Activated CD8-positive, alpha-beta T cell treated with anti-CD3 and anti-CD28 coated beads for 36 hours (primary cell): ENCODE measurements at places on chromosomes 13 and 19.
A peak's percentile ranks its signal among the peaks of the same experiment; 100 is the strongest.

GRCh38 chr13:40440990-40441820 lies 225.2 kb downstream of the FOXO1 start:
- H3K4me3 ChIP-seq = no peak overlapping the region
- no peak overlapping the region for H3K27ac ChIP-seq
- no peaks in the 10 kb centered on the region for H3K36me3 ChIP-seq
- no peaks in the 10 kb centered on the region for H3K27me3 ChIP-seq

GRCh38 chr13:79917628-79918027 lies 423.3 kb downstream of the SPRY2 start:
- no peaks in the 10 kb centered on the region for H3K4me1 ChIP-seq
- H3K27ac ChIP-seq = no peak overlapping the region
- no peak overlapping the region for H3K4me3 ChIP-seq

GRCh38 chr13:50208826-50209335 lies 193.6 kb downstream of the KCNRG start:
- H3K4me3 ChIP-seq = no peak overlapping the region
- H3K27me3 ChIP-seq = peaks cover 8% of the 10 kb centered on the region
- no peak overlapping the region for H3K27ac ChIP-seq
- no peak for DNase-seq

DNA sequence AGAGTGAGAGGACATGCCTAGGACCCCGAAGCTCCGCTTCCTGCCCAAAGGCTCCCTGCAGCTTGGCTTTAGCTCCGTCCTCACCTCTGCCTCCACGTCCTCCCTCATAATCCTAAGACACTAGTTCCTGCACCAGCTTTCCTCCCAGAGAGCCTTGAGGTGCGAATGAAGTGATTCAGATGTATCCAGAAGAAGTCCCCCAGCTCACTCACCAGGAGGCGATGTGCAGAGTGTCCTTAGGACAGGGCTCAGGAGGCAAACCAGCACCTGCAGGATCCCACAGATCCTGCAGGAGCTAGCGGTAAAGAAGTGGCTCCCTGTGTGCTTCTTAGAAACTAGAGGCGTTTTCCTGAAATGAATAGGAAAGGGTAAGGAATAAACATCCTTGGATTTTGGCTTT lies 109.7 kb downstream of the HSPH1 start:
- no peak for DNase-seq
- no peaks in the 10 kb centered on the region for H3K36me3 ChIP-seq

GRCh38 chr13:58806401-58806800 lies 1174.9 kb downstream of the PCDH17 start:
- H3K27ac ChIP-seq = no peak overlapping the region
- H3K4me3 ChIP-seq = no peak overlapping the region
- H3K27me3 ChIP-seq = no peaks in the 10 kb centered on the region
- H3K36me3 ChIP-seq = no peaks in the 10 kb centered on the region

- no peaks in the 10 kb centered on the region for H3K27me3 ChIP-seq
- H3K36me3 ChIP-seq = peaks cover 45% of the 10 kb centered on the region
- H3K4me3 ChIP-seq = no peak overlapping the region
- H3K27ac ChIP-seq = no peak overlapping the region
Observed at GRCh38 chr19:15354566-15355296, 22.4 kb upstream of the BRD4 start.

DNA sequence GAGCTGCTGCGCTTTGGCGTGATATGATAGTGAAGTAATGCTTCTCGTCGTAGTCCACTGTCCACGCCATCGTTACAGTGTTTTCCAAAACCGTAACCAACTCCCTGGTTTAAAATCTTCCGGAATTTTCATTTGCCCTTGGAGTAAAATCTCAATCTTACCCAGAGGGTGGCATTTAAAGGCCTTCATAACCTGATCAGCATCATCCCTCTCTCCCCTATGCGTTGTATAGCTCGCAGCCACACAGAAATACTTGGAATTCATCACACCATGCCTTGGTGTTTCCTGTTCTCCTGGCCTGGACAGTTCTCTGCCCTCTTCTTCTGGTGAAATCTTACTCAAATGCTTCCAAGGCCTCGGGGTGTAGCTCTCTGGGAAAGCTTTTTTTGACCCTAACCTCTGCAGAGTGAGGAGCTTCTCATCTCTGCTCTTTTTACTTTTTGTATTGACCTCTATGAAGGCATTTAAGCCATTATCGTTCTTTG lies 839 bp downstream of the MPHOSPH8 start:
- H3K36me3 ChIP-seq = peaks cover 30% of the 10 kb centered on the region
- peaks cover 26% of the 10 kb centered on the region for H3K4me1 ChIP-seq
- no peak for DNase-seq
- no peaks in the 10 kb centered on the region for H3K27me3 ChIP-seq

- H3K4me3 ChIP-seq = peak overlapping the region; percentile 66
- H3K4me1 ChIP-seq = peaks cover 78% of the 10 kb centered on the region
Observed at GRCh38 chr13:99314640-99315176, 7.5 kb upstream of the GPR183 start.

- H3K27ac ChIP-seq = no peak overlapping the region
- H3K4me1 ChIP-seq = peaks cover 2% of the 10 kb centered on the region
- no peak for DNase-seq
- H3K36me3 ChIP-seq = no peaks in the 10 kb centered on the region
- no peak overlapping the region for H3K4me3 ChIP-seq
- H3K27me3 ChIP-seq = no peaks in the 10 kb centered on the region
Observed at GRCh38 chr13:33194820-33195692, 90.5 kb downstream of the STARD13 start.

DNA sequence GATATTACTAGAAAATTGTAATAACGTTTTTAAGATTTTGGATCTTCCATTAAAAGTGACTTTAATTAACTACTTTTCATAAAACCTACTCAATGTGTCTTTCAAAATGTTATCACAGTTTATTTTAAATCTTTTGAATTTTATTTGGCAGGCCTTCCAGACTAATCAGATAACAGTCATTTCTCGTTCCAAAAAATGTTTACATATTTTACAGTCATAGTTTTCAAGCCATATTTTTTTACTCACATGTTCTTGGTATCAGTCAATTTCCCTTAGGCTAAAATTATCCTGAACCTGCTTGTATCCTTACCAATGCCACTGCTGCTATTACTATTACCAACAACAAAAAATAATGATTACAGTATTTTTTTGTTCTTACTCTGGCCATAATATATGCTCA lies 1783.5 kb downstream of the SLITRK5 start:
- DNase-seq = no peak
- H3K27ac ChIP-seq = no peak overlapping the region
- no peak overlapping the region for H3K4me3 ChIP-seq
- H3K4me1 ChIP-seq = no peaks in the 10 kb centered on the region
- H3K36me3 ChIP-seq = no peaks in the 10 kb centered on the region

DNA sequence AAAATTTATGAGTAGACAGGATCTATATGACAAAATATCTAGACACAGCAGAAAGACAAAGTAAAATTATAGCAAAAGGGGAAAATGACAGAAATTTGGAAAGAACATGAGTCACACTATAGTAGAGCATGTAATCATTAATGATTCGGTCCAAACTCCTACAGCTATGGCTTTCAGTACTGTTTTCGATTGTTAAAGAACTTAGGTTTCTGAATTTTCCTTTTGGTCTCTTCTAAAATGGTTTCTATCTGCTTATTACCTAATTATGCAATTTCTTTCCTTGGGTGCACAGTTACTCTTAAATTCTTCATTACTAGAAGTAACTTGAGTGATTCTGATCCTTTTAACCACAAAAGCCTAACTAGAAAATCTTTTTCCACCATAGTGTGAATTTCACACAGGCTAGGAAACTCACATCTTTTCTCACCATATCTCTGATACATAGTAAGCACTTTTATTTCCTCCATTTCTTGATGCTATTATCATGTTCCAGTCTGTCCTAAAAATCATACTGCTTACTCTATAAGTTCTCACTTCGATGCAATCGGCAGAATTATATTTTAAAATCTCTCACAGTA lies 1101.4 kb downstream of the PCDH9 start:
- no peak overlapping the region for H3K4me3 ChIP-seq
- no peaks in the 10 kb centered on the region for H3K27me3 ChIP-seq
- no peaks in the 10 kb centered on the region for H3K36me3 ChIP-seq
- no peaks in the 10 kb centered on the region for H3K4me1 ChIP-seq
- H3K27ac ChIP-seq = no peak overlapping the region
- DNase-seq = no peak

DNA sequence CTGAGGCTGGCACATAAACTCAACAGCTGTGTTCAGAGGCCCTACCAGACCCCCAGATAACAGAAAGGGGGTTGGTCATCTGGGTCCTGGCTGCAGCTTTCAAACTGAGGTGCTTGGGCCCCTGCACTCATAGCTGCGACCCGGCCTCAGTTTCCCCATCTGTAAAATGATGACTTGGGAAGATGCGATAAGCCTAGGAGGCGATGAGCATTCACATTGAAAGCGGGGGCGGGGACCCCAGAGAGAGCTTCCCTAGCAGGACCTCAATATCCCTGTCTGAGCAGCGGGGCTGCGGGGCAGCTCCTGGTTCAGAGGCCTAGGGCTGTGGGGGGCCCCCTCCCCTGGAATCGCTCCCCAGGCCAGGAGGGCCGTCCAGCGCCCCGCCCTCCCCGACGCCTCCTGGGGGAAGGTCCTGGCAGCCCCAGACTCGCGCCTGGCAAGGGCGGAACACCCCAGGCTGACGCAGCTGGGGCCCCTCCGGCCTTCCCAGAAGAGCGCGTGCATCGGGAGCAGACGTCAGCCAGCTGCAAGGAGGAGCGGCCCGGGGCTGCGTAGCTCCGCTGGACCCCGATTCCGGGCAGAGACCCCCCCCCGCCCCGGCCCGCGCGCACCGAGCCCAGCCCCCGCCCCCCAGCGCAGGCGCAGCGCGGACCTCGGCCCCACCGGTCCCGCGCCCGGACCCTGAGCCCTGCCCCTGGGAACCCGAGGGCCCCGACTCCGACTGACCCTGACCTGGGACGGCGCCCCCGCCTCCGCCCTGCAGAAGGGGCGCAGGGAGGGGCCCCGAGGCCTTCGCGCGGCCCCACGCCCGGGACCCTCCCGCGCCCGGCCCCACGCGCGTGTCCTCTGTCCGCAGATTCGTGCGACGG lies 3.5 kb downstream of the FSTL3 start:
- H3K4me3 ChIP-seq = peak overlapping the region; percentile 79
- DNase-seq = peak; percentile 48
- peaks cover 11% of the 10 kb centered on the region for H3K27me3 ChIP-seq
- H3K36me3 ChIP-seq = no peaks in the 10 kb centered on the region
- H3K27ac ChIP-seq = peak overlapping the region; percentile 80

DNA sequence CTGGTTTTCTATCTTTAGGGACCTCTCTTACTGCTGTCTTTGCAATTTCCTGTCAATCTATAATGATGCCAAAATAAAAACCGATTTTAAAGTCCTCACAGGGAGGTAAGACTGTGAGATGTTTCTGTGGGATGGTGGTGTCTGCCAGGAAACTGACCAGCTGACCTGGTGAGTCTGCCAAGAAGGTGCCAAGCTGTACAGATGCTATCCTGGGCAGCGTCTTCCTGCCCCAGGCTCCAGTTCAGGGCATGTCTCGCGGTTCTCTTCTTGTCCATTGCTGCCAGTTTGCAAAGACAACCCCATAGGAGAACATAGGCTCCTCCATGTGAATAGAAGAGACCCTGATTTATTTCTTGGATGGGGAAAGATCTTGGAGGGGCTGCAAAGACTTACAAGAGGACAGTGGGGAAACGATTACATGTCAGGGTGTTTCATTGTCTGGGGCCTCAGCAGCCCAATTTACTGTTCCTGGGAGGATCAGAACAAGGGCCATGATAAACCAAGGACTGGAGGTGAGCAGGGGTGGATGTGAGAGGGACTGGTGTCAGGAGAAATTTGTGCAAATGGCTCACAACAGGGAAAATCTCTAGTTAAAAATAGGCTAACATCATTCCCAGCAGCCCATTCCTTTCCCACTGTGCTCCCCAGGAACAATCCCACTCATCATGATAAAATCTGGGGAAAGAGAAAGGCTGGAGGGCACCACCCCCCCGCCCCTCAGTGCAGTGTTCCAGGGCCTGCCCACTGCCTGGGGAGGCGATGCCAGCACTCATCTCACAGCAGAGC lies 42.7 kb upstream of the VSTM2B start:
- no peak overlapping the region for H3K4me3 ChIP-seq
- no peaks in the 10 kb centered on the region for H3K4me1 ChIP-seq
- H3K36me3 ChIP-seq = no peaks in the 10 kb centered on the region
- H3K27me3 ChIP-seq = peaks cover 17% of the 10 kb centered on the region
- no peak for DNase-seq

- H3K36me3 ChIP-seq = no peaks in the 10 kb centered on the region
- no peaks in the 10 kb centered on the region for H3K4me1 ChIP-seq
- no peaks in the 10 kb centered on the region for H3K27me3 ChIP-seq
- H3K27ac ChIP-seq = no peak overlapping the region
Observed at GRCh38 chr13:101727118-101727517, 274.6 kb downstream of the ITGBL1 start.

- no peak overlapping the region for H3K27ac ChIP-seq
- no peaks in the 10 kb centered on the region for H3K4me1 ChIP-seq
- DNase-seq = no peak
- no peaks in the 10 kb centered on the region for H3K27me3 ChIP-seq
- H3K36me3 ChIP-seq = peaks cover 7% of the 10 kb centered on the region
Observed at GRCh38 chr13:28429096-28429495, 65.8 kb downstream of the FLT1 start.

GRCh38 chr19:12793290-12794195 lies 2.3 kb downstream of the JUNB start:
- H3K27me3 ChIP-seq = no peaks in the 10 kb centered on the region
- H3K27ac ChIP-seq = peak overlapping the region; percentile 98
- H3K4me1 ChIP-seq = peaks cover 38% of the 10 kb centered on the region
- DNase-seq = peak; percentile 94

GRCh38 chr13:62583466-62583865 lies 1167.8 kb upstream of the PCDH20 start:
- H3K36me3 ChIP-seq = no peaks in the 10 kb centered on the region
- no peak overlapping the region for H3K27ac ChIP-seq
- H3K4me1 ChIP-seq = no peaks in the 10 kb centered on the region
- H3K27me3 ChIP-seq = no peaks in the 10 kb centered on the region
- H3K4me3 ChIP-seq = no peak overlapping the region
- no peak for DNase-seq

DNA sequence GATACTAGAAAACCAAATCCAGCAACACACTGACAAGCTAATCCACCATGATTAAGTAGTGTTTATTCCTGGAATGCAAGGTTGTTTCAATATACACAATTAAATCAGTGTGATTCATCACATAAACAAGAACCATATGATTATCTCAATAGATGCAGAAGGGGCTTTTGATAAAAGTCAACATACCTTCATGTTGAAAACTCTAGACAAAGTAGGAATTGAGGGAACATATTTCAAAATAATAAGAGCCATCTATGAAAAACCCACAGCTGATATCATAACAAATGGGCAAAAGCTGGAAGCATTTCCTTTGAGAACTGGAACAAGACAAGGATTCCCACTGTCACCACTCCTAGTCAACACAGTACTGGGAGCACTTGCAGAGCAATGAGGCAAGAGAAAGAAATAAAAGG lies 213.6 kb upstream of the CSNK1A1L start:
- H3K27ac ChIP-seq = no peak overlapping the region
- no peaks in the 10 kb centered on the region for H3K4me1 ChIP-seq
- H3K27me3 ChIP-seq = no peaks in the 10 kb centered on the region
- no peak overlapping the region for H3K4me3 ChIP-seq
- DNase-seq = no peak

DNA sequence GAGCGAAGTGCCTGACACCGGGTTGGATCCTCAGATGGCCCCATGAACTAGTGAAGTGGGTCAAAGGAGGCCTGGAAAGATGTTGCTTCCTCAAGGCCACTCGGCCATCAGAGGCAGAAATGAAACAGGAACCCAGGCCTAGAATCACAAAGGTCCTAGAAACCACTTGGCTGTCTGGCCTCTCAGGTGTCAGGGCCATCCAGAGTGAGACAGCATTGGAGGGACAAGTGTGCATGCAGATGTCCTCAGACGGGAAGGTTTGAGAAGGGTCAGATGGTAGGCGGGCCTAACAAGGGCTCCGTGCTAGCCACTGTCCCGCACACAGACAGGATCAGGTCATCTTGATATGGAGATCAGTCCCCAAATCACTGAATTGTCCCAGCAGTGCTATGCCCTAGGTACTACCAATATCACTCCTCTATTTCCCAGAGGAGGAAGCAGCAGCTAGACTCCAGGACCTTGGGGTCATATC lies 14.3 kb downstream of the CCDC97 start:
- H3K36me3 ChIP-seq = peaks cover 49% of the 10 kb centered on the region
- no peak overlapping the region for H3K4me3 ChIP-seq
- DNase-seq = no peak
